ENCODE measurements at places on chromosomes 11 and 22. TPM values are rescaled to one million over a fixed set of nuclear protein-coding genes. Genes with fewer than 3 reads are reported as not detected.

GRCh38 chr22:41636467-41636866, 15.4 kb downstream of the XRCC6 start:
- no peak for DNase-seq

The NEFH gene
- total RNA-seq = 1.4 TPM

GRCh38 chr11:32705309-32706033, 89.0 kb downstream of the CCDC73 start:
- no peak for DNase-seq

The RASD2 gene
- 0.45 TPM for total RNA-seq

The THY1 gene
- total RNA-seq = 3.8 TPM

GRCh38 chr11:96329855-96330510, 13.0 kb downstream of the MAML2 start:
- DNase-seq = no peak

DNA sequence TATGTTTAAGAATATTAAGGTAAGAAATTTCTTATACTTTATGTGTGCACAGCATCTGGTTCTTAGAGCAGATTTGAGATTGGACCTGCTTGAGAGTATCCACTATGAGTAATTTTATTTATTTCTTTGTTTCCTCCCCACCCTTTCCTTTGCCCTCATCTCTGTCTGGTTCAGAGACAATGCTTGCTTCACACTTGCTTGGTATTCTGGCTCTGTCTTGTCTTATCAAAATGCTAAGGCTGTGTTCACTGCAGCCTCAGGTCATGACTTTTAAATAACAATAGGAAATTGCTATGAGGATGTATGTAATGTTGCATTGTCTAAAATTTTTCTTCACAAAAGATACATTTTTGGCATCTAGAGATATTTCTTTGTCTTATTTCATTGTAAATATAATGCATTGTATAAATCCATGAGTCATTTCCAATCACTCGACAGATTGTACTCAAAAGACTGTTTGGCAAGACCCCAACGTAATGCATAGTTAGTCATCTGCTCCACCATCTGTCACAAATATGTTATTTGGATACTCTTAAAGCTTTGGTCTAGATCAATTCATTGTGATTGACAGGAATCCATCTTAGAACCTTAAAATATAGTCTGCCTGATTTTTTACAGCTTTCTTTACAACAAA, 395.7 kb downstream of the AASDHPPT start:
- no peak for DNase-seq

The OR5M10 gene
- total RNA-seq = not detected

The CDON gene
- 29.4 TPM for total RNA-seq

DNA sequence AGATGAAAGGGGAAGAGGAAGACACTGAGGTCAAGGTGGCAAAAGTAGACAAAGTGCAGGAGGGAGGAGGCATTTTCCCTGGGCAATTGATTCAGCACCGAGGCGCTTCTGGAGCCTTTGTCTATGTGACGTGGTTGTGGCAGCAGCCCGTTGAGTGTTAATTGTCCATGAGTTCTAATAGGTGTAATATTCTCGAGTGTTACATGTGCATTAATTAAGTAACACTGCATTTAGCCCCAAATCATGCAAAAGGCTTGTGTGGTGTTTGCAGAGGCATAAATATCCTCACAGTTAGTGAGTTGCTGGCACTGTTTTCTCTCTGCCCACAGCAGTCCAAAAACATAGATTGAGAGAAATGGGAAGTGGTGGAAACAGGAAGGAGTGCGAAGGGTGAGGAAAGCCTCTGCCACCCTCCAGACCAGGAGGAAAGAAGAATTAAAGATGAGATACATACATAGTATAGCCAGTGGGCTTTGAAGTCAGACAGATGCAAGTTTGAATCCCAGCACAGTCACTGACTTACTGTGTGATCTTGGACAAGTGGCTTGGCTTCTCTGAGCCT, 361.2 kb downstream of the MN1 start:
- no peak for DNase-seq

DNA sequence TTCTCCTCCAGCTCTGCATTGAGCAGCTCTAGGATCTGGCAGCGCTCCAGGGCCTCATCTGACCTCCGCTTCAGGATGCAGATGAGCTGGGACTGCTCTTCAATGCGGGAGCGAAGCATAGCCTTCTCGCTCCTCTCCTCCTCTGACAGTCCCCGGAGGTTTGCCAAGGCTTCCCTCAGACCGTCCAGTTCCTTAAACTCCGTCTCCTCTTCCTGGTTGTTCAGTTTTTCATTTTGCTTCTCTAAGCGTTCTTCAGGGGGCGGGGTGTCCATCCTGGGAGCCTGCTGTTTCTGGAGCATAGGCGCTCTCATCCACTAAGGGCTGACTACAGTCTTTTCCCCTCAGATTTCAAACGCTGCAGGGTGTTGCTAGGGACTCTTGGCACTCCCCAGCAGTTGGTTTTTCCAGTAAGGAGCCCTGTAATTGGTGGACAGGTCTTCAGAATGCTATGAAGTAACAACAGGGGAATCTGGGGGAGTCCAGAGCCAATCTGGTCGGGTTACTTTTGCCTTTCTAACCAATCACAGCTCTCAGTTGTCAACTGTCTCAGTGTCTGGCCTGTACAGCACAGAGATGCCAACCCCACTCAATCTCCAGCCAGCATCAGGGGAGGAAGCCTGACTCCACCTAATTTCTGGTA, at the start of gene CCDC89:
TSS of gene CCDC89 (minus strand) at position 376 of the 640 bp plus-strand sequence. CDS start at position 311, 65 bp downstream.
- peak; percentile 82 for DNase-seq

DNA sequence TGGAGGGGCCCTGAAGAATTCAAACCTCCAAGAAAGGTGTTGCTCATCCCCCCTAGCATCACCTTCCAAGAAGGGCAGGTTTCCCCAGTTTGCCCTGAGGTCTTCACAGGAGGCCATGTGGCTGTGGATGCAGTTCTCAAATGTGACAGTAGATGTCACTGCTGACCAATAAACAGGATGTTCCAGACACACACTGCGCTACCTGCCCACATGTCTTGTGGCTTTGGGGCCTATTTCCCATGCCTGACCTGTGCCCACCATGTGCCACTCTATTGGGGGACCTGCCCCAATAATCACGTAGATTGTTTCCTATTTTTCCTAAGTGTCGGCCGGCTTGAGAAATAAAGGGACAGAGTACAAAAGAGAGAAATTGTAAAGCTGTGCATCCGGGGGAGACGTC, 4.5 kb downstream of the GSTT2 start:
- DNase-seq = no peak

DNA sequence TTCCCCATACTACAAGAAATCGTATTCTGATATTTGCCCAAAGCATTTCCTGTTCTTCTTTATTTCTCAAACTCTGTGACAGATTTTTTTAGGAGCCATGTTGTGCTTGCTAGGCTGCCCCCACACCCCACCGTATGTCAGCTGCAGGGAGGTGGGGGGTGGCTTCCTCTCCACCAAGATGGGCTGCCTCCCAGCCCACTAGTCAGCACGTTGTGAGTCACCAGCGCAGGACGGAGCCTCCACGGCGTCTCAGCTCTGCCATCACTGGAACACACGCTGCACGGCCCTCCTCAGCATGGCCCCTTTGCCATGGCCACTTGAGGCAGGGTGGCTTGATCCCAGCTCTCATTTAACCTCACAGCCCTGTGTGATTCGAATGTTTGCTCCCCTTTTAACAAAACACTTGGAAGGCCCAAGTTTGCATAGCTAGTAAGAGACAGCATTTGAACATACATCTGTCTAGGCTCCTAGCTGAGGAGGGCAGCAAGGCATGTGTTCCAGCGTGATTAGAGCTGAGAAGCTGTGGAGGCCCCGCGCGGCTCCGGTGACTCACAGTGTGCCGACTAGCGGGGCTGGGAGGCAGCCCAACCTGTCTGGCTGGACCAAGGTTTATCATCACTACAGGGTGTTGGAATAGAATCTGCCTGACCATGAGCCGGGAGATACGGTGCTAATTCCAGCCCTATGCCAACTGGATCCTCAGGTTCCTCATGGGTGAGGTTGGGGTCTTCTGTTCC, 180.7 kb upstream of the NCAM1 start:
- DNase-seq = no peak

- no peak for DNase-seq
These were observed 10.8 kb downstream of the SIK3 start for GRCh38 chr11:117087446-117087845.

DNA sequence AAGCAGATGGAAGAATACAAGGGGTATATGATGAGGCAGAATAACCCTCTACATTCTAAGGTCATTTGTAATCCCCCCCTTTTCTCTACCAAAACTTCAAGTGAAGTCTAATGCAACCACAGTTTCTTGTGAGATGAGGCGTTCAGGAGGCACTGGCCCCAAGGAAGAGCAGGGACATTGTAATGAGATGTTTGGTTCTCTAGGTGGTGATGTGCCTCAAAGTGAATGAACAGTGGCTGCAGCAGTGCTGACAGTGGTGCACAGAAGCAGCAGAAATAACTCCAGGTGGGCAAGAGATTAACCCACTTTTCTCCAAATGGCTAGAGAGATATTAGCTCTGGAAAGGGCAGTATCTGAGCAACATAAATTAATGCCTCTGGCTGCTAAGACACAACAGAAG, 33.8 kb downstream of the PDGFD start:
- DNase-seq = no peak

The GDPD4 gene
- total RNA-seq = not detected

Measured in sciatic nerve (tissue), 2 donors.